ENCODE measurements at places on chromosomes 3 and 15.

DNA sequence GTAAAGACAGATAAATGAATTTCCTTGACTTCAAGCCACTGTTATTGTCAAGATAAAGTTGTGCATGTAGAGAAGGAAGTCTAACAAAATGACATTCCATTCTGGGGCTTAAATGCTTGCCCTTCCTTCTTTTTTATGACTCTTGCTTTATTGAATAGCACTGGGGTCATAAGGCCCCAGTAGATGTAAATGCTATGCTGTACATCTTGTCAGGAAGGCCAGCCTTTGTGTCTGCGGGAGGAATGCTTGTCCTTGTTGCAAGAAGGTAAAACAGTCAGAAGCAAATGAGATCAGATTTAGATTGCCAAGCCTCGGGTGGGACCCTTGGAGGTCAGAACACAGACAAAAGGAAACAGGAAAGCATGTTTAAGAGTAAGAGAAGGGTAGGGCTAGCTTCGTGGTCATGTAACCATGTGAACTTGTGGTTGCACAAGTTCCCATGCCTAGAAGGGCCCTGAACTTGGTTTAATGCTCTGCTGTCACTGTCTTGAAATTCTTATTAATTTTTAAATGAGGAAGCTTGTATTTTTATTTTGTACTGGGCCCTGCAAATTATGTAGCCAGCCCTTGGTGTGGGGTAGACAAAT lies 81.5 kb downstream of the PPM1L start:
- ATAC-seq: peak; percentile 60

- ATAC-seq: no peak
These were observed 48.9 kb upstream of the AMOTL2 start for GRCh38 chr3:134423153-134423552.

DNA sequence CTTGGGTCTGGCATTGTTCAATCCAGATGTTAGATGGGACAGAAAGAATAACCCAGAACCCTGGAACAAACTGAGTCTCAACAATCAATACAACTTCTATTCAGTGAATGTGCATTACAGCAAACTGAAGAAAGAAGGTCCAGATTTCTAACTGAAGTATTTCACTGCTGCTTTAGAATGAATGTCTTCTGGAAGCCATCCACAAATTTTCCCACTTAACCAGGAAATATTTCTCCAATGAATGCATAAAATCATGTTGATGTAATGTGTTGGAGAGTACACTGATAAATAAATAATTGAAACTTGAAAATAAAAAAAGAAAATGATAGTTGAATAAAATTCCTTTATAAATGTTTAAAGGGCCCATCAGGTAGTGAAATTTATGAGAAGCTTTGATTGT lies 658.6 kb downstream of the ZBBX start:
- ATAC-seq: no peak

- ATAC-seq: no peak
These were observed 419.9 kb upstream of the RARB start for GRCh38 chr3:25007974-25008658.

- ATAC-seq: no peak
These were observed 50.3 kb downstream of the FILIP1L start for GRCh38 chr3:100063929-100064461.

DNA sequence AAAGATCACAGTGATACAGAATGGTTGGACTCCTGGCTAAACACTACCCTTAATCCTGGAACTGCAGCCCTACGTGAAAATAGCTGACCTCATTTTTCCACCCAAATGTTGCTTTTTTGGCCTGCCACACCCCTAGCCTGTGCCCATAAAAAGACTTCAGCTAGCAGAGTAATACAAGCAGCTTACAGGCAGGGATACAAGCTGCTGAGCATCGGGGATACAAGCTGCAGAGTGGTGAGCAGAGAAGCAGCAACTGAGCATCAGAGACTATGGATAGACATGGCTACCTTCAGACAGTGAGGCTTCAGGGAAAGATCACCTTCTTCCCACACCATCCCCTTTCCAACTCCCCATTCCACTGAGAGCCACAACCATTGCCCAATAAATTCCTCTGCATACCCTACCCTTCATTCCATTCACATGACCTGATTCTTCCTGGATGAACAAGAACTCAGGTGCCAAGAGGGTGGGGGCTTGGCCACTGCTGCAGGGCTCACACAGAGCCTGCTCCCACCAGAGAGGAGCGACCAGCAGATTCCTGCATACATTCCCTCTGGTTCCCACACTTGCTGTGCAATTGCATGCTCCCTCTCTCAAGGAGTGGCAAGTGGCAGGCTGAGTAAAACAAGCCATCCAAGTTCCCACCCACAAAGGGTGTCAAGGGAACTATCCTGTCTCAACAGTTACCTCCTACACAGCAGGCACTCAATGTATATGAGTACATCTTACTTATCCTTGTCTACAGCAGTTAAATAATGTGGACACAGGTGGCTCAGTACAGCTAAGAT lies 217.5 kb downstream of the ALCAM start:
- peak; percentile 89 for ATAC-seq

GRCh38 chr3:140052771-140053702 lies 118.1 kb downstream of the CLSTN2 start:
- ATAC-seq: peak; percentile 88

DNA sequence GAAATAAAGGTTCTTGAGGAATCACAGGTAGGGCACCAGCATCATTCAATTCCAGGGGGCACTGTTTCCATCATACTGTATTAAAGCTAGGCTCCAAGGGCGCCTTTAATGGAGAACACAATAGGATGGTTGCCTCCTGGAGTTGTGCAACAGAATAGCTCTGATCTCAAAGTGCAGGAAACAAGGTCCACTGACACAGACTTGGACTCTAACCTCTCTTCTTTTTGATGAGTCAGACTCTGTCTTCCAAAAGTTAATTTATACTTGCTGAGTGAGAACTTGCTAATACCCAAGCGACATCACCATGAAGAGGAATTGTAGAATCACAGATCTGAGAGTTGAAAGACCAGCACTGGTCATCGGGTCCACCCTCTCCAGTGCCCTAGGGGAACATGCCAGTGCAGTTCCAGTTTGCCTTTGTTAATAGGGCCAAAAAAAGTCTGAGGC lies 94.4 kb upstream of the PHLDB2 start:
- ATAC-seq: no peak

GRCh38 chr3:142976621-142977398 lies 13.3 kb upstream of the PAQR9 start:
- ATAC-seq: peak; percentile 84

DNA sequence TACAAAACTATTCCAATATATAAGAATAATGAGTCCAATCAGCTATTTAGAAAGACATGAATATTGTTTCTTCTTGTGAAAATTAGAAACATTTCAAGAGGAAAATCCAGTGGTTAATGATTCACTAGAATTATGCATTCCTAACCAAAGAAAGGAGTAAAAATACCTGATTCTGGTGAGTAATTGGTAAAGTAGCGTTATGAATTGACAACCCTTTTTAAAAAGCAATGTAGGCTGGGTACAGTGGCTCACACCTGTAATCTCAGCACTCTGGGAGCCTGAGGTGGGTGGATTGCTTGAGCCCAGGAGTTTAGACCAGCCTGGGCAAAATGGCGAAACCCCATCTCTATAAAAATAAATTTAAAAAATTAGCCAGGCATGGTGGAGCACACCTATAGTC lies 43.3 kb downstream of the TOPAZ1 start:
- ATAC-seq: no peak

- ATAC-seq: no peak
These were observed 15.1 kb downstream of the U2SURP start for GRCh38 chr3:143016321-143016972.

GRCh38 chr15:83012076-83012426 lies 612 bp upstream of the C15orf40 start:
- peak; percentile 32 for ATAC-seq

- ATAC-seq: peak; percentile 71
These were observed at the start of gene ONECUT1 for GRCh38 chr15:52790169-52790708. TSS of gene ONECUT1 (minus strand) at chr15:52790336. CDS start at chr15:52789884, 452 bp downstream.

- ATAC-seq: no peak
These were observed 343.4 kb downstream of the TBC1D5 start for GRCh38 chr3:17398959-17399551.

DNA sequence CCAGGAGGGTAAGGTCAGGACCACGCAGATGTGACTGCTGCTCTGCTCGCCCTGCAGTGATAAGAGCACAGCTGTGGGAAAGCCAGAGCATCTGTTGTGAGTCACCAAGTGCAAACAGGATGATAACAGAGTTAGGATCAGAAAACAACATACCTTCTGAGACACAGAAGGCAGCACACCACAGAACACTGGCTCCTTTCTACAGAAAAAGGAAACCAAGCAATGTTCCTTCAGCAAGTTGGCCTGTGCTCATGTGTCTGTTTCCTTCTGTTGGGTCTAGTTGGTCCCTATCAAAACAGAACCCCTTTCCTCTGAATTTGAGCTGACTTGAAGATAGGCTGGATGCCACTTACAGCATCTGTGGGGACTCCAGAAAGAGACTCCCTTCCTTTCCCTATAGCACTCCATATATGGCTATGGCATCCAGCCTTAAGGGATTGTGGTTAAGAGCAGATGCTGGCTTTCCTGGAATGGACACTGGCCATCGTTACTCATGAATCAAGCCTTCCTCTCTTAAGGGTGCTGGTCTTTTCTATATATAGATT lies 440.7 kb upstream of the THBS1 start:
- ATAC-seq: no peak

DNA sequence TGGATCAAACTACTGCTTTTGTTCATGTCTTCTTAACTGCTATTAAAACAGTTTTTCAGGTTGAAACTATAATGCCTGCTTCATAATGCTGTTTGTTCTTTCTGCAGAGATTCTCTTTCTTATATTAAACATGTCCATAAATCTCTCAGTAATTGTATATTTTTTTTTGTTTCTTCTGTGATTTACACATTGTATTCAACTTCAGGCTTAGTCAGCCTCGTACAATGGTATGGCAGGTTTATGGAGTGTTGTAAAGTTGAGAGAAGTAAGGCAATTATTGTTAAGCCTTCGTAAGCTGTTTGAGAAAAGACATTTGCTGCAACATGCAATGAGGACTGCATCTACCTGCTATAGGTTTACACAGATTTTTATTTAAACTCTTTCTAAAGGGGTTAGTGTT lies 977.1 kb downstream of the DIPK2A start:
- peak; percentile 33 for ATAC-seq

DNA sequence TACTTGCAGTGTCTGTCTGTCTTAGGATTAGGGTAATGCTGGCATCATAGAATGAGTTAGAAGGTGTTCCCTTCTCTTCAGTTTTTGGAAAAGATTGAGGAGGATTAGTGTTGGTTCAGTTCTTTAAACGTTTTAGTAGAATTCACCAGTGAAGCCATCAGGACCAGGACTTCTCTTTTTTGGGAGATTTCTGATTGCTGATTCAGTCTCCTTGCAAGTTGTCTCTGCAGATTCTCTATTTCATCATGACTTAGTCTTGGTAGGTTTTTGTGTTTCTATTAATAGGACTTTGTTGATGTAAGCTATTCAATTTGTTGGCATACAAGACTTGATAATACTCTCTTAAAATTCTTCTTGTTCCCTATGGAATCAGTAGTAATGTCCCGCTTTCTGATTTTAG lies 48.9 kb downstream of the STT3B start:
- ATAC-seq: no peak

DNA sequence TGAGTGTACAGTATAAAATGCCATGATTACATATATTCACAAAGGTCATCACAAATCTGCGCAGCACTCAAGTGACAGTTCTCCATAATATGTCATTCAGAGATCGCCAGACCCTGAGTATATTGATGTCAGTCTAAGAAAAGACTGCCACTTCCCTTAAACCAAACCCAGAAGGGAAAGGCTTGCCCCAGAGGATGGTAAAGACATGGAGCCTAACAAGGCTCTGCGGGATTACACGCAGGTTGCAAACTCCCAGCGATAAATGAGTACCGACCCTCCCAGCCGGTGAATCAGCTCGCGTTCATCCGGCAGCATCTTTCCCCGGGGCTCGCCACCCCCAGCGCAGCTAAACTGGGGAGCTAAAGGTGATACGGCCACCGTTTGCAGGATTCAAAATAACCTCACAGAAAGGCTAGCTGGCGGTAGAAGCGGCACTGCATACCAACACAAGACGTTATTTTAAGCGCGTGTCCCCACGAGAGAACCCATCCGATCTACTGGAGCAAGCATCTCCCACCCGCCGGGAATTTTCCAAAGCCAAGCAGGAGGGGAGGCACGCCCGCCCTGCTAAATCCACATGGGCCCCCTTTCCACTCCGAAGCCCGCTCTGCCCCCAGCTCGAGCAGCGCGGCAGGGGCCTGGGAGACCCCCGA lies 643 bp downstream of the MYO5A start:
- peak; percentile 0 for ATAC-seq
